ENCODE measurements at places on chromosomes 11 and 22.

DNA sequence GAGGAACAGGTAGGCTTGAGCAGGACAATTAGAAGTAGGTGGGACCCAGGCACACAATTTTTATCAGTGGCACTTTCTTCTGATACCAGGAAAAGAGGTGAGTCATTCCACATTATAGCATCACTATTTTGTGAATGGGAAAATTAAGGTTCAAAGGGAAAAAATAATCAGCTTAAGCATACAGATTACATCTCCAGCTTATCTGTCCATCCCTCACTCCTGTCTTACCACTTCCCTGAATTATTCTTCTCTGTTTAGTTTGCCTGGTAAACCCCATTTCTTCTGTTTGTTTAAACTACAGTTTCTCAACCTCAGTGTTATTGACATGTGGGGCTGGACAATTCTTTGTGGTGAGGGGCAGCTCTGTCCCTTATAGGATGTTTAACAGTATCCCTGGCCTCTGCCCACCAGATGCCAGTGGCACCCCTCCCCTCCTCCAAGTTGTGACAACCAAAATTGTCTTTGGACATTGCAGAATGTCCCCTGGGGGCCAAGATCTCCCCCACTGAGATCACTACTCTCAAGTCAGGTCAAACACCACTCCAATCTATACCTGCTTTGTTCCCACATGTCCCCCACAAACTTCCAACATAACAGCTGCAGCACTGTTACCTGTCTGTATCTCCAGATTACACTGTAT lies 8.5 kb upstream of the XBP1 start:
- no peak for DNase-seq

DNA sequence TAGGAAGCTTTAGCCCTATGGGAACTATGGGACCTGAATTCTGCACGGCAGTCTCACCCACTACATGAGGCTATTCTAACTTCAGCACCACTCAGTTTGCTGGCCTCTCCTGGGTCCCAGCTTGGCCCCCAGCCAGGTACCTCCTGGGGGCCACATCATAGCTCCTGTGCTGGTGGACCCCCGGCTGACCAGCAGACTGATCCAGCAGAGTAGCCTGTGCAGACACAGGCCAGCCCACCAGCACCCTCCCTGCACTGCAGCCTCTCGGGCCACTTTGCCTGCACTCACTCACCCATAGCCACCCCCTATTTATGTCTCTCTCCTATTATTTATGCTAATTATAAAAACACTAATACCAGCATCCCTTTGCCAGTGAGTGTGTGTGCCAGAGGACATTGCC lies 1.2 kb upstream of the OR10AG1 start:
- no peak for DNase-seq

DNA sequence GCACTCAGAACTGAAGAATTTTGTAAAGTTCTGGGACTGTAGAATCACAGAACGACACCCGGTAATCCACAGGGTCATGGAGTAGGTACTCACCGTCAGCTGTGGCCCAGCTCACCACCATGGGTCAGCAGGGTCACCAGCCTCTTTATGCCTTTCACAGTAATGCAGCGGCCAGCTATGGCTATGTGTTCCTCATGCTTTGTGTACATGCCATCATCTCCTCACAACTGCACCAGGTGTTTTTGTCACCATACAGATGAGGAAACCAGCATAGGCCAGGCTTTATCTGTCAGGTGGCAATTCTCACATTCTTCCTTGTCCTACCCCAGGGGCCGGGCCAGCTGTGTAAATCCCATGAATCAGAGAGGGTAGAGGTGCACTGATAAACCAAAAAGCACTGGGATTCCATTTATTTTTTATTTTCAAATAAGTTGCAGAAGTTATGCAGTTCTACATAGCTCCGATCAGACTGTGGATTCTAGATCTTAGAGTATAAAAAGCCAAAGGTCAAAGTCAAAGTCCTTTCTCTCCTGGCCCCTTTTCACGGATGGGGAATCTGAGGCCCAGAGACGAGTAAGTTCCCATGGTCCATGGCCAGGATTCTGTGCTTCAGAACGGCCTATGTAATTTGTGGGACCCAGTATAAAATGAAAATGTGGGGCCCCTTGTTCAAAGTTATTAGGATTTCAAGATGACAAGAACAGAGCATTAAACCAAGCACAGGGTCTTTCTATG lies 17.5 kb downstream of the TSKU start:
- DNase-seq = no peak

- peak; percentile 78 for DNase-seq
Observed at GRCh38 chr11:57778318-57779037, 16.9 kb downstream of the CTNND1 start.

- no peak for DNase-seq
Observed at GRCh38 chr11:134063991-134064747, 4.7 kb upstream of the JAM3 start.

DNA sequence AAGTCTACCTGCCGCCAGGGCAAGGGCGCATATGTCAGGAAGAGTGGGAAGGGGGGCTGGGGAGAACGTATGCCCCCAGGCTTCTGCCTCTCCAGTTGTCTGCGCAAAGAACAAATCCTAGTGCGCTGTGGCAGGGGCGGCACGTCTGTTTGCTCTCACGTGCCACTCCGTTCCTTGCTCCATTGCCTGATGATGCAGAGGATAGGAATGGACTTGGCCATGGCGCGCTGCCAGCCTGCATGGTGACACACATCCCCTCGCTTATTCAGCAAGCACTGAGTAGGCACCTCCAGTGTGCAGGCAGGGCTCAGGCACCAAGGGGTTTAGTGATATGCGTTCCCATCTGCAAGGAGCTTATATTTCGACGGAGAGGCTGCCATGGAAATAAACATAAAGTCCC lies 45.4 kb upstream of the SLC22A12 start:
- peak; percentile 83 for DNase-seq

GRCh38 chr11:130677486-130678153 lies 229.2 kb downstream of the ADAMTS15 start:
- DNase-seq = peak; percentile 34

DNA sequence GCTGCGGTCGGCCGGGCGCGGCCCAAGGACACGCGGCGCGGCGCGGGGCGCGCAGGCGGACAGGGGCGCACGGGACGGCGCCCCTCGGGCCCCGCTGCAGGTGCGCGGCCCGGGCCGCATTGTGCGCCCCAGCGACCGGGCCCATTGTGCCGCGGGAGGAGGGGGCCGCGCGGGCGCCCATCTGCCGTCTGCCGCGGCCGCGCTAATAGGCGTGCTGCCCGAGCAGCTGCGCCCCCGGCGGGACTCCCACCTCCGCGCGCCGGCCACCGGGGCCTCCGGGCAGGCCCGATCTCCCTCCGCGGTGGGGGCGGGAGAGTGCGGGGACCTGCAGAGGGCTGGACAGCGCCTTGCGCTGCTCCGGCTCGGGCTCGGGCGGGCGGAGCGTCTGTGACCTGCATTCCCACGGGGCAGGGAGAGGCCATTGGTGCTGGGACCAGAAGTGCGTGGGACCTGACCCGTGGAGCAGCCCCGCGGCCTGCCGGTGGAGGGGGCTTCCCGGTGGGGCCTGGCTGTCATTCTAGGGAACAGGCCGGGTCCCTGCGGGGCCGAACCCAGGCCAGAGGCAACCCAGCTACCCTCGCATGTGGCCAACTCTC lies 933 bp downstream of the BRSK2 start:
- DNase-seq = no peak

DNA sequence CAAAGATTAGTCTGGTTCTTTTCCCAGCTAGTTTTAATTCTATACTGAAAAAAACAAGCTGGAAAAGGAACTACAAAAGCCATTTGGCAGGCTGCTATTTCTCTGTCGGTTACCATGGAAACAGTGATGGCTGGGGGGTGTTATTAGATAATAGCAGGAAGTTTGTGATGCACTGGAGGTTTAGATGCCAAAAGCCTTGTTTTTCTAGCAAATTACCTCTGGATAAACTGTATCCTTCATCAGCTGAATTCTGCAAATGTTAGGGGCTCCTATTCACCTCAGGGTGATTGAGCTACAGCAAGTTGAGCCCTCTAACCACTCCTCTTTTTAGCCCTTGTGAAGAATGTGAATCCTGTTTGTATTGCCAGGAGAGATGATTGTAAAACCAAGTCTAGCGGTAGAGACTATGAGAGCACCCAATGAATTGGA lies 25.2 kb downstream of the ALKBH3 start:
- no peak for DNase-seq

- DNase-seq = no peak
Observed at GRCh38 chr11:122872046-122872445, 10.5 kb upstream of the JHY start.

- no peak for DNase-seq
Observed at GRCh38 chr11:72697814-72698213, 23.6 kb upstream of the PDE2A start.

GRCh38 chr11:11440144-11440543 lies 87.1 kb upstream of the CSNK2A3 start:
- no peak for DNase-seq

DNA sequence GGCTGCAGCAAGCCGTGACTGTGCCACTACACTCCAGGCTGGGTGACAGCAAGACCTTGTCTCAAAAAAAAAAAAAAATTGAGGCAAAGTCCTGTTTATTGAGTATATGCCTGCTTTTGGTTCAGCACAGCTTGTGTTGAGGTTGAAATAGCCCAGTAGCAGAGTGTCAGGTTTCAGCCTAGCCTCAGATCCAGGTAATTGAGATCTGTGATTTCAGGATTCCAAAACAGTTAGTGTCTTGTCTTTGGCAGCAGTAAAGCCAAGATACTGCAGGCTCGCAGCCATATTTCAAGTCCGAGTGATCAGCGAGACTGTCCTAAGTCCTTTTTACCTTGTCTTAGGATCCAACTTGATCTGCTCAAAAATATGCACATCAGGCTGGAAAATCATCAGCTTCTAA lies 27.0 kb downstream of the CUL5 start:
- no peak for DNase-seq

GRCh38 chr11:83671289-83671688 lies 385.1 kb upstream of the CCDC90B start:
- DNase-seq = no peak

GRCh38 chr11:125275905-125276618 lies 111.5 kb downstream of the PKNOX2 start:
- no peak for DNase-seq

- DNase-seq = no peak
Observed at GRCh38 chr11:72525466-72525865, 91.1 kb upstream of the CLPB start.

GRCh38 chr11:116910378-116910777 lies 73.0 kb upstream of the APOA1 start:
- no peak for DNase-seq

- no peak for DNase-seq
Observed at GRCh38 chr22:49087198-49087597, 740.5 kb downstream of the BRD1 start.

- no peak for DNase-seq
Observed at GRCh38 chr11:96361778-96362177, 18.8 kb upstream of the MAML2 start.

- DNase-seq = no peak
Observed at GRCh38 chr11:70612459-70613141, 214.3 kb downstream of the CTTN start.

DNA sequence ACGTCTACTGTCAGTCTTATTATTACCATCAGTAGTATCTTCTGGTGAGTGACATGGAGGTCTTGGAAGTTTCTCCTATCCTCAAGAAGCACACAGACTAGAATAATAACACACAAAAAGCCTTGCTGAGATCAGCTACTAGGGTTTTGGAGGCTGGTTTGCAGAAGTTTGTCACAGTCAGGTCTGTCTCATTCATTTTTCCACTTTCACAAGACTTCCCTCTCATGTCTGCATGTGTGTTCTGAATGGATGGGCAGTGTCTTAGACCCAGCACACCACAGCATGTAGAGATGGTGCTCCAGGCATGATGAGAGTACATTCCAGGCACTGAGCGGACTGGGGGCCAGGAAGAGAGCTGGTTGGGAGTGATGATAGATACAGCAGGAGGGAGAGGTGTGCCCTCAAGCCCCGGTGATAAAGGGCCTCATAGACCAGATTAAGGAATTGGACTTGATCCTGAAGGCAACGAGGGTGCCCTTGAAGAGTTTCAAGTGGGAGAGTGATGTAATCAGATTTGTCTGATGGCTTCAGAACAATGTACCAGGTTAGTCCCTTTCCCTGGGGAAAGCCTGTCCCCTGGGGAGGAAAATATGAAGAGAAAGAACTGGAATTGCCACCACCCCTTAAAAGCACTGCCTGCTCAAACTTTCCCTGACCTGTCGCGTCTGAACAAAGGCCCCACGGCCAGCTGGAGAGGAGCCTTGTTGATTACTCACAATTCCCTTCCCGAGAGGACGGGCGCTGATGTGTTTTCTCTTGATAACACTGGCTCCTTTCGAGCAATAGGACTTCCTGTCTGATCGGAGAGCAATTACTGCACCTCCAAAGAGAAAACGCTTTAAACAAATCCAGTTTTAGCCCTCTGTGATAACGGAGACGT lies 45.1 kb upstream of the LMO2 start:
- no peak for DNase-seq

DNA sequence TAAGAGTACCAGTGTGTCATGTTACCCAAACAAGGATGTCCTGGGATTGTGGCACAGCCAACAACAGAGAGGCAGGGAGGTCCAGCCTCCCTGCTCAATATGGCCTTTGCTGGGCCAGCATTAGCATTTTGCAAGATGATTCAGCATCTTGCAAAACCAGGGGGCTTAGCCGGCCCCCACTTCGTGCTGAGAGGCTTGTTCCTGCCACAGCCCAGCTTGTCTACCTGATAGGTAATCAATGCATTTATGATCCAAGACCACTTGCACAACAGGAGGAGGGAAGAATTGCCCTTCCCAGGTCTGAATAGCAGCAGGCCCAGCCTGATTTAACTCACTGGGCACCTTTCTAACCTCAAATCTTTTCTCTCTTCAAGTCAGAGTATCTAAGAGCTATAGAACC lies 189.0 kb upstream of the SYT13 start:
- no peak for DNase-seq

DNA sequence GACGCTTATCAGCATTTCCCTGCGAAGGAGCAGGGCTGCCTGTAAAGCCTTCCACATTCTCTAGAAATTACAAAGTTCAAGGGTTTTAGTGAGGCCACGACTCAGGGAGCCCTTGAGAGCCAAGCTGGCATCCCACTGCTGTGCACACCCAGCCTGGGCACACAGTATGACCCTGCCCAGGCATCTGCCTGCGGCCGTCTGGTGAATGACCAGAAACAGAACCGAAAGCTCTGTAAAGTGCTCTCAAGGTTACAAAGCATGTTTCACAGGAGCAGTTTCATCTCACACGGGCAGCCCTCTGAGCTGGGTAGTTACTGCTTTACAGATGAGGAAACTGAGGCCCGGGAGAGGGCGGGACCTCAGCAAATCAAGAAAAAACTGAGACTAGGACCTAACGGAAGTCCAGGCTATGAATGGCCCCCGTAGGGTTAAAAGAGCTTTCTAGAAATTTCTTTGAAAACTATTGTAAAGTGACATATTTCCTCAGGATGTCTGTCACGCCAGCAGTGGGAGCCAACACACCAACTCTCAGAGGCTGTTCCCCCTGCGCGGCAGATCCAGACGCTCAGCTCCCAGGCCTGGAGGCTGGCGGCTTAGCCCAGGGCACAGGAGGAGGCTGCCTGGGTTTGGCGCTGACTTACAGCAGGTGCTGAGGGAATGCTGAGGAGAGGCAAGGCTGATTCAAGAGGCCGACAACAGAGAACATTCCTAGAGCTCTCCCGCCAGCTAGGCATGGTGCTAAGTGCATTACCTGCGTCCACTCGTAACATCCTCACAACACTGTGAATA lies 7.7 kb upstream of the TCF20 start:
- DNase-seq = no peak

All from T1000 (cell line).